Cerebellum (tissue), 4 donors: ENCODE measurements at places on chromosomes 1 and 21.
A peak's percentile ranks its signal among the peaks of the same experiment; 100 is the strongest.

DNA sequence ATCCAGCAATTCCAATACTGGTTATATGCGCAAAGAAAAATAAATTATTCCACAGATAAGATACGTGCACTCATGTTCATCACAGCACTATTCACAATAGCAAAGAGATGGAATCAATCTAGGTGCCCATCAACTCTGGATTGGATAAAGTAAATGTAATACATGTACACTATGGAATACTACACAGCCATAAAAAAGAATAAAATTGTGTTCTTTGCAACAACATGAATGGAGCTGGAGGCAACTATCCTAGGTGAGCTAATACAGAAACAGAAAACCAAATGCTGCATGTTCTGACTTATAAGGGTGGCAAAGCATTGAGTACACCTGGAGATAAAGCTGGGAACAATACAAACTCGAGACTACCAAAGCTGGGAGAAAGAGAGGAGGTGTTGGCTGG lies 787.3 kb downstream of the KCNT2 start:
- DNase-seq = no peak

GRCh38 chr1:56120021-56120420 lies 459.3 kb downstream of the PLPP3 start:
- no peak for DNase-seq

- peak; percentile 37 for DNase-seq
These were observed 28.3 kb upstream of the RCSD1 start for GRCh38 chr1:167601442-167602383.

DNA sequence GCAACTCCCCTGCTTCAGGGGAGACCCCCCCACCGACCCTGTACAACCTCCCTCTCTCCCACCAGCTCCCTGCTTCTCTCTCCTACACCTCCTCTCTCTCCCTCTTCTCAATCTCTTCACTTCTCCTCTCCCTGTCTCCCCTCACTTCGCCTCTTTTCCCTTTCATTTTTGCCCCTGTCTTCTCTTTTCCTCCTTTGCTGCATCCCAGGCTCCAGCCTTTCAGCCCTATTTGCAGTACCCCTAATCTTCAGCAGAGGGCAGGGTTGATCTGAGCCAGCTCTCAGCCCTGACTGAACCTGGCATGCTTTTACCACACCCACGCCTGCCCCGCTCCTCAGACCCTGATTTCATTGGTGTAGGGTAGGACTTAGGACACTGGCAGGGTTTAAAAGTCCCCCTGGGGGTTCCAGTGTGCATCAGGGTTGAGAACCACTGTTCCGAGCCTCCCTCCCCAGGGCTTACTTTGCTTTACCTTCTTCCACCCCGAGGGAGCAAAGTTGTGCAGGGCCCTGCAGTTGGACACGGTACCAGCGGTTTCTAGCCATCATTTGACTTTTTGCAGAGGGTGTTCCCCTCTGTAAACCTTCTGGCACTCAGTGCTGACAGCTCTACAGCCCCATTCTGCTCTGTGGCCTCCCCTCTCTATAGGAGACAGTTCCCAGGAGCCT lies 67.3 kb upstream of the CNTN2 start:
- DNase-seq = peak; percentile 80

GRCh38 chr1:68202239-68202832 lies 30.0 kb downstream of the WLS start:
- no peak for DNase-seq

DNA sequence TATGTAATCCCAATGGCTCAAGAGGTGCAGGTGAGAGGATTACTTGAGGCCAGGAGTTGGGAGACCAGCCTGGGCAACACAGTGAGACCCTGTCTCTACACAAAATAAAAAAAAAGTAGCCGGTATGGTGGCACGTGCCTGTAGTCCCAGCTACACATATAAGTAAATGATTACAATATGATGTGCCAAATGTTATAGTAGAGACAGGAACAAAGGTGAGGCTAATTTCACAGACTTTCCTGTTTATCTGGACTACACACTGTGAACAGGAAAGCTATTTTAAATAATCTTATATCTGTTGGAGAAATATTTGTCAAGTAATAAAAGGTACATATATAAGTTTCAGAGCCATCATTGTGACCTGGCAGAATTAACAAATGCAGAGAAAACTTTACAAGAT lies 77.7 kb downstream of the UROD start:
- DNase-seq = no peak

GRCh38 chr1:223726380-223727001 lies 14.2 kb downstream of the CAPN2 start:
- DNase-seq = no peak
